ENCODE measurements at places on chromosomes 12 and 14. TPM values are rescaled to one million over a fixed set of nuclear protein-coding genes. Genes with fewer than 3 reads are reported as not detected.

LRTM2 gene
- not detected for total RNA-seq

CMA1 gene
- not detected for total RNA-seq

PRH2 gene
- total RNA-seq = not detected

SPX gene
- total RNA-seq = not detected

GMFB gene
- total RNA-seq = 70.9 TPM

TTC6 gene
- total RNA-seq = not detected

CACNB3 gene
- 32.3 TPM for total RNA-seq

ZBTB42 gene
- 1.6 TPM for total RNA-seq

TTC9 gene
- 0.07 TPM for total RNA-seq

EXOC3L4 gene
- total RNA-seq = not detected

CCDC175 gene
- total RNA-seq = not detected

ARHGAP9 gene
- total RNA-seq = 0.45 TPM

SIX6 gene
- total RNA-seq = not detected

TCL1B gene
- total RNA-seq = not detected

SMCO2 gene
- not detected for total RNA-seq

EML5 gene
- 8.7 TPM for total RNA-seq

HCAR1 gene
- not detected for total RNA-seq

CCDC196 gene
- not detected for total RNA-seq

PLEKHH1 gene
- total RNA-seq = 0.28 TPM

INTS13 gene
- 39.5 TPM for total RNA-seq

ANO2 gene
- total RNA-seq = 0.25 TPM

PAH gene
- not detected for total RNA-seq

SLCO1A2 gene
- not detected for total RNA-seq

KRT71 gene
- not detected for total RNA-seq

HECTD4 gene
- 19.6 TPM for total RNA-seq

RPGRIP1 gene
- not detected for total RNA-seq

ABCC9 gene
- total RNA-seq = 9.6 TPM

ISM2 gene
- not detected for total RNA-seq

ITPR2 gene
- 8.3 TPM for total RNA-seq

HOXC5 gene
- not detected for total RNA-seq

DLK1 gene
- total RNA-seq = not detected

LRRC10 gene
- total RNA-seq = not detected

CMKLR1 gene
- not detected for total RNA-seq

TGFB3 gene
- total RNA-seq = 5.4 TPM

BIN2 gene
- not detected for total RNA-seq

PLEKHG7 gene
- not detected for total RNA-seq

YARS2 gene
- total RNA-seq = 18.6 TPM

MYRFL gene
- not detected for total RNA-seq

WNT1 gene
- not detected for total RNA-seq

KDM5A gene
- 55.9 TPM for total RNA-seq

TPPP2 gene
- not detected for total RNA-seq

KRT78 gene
- not detected for total RNA-seq
